GM13976 (cell line): ENCODE measurements at places on chromosomes 7 and 10.

DNA sequence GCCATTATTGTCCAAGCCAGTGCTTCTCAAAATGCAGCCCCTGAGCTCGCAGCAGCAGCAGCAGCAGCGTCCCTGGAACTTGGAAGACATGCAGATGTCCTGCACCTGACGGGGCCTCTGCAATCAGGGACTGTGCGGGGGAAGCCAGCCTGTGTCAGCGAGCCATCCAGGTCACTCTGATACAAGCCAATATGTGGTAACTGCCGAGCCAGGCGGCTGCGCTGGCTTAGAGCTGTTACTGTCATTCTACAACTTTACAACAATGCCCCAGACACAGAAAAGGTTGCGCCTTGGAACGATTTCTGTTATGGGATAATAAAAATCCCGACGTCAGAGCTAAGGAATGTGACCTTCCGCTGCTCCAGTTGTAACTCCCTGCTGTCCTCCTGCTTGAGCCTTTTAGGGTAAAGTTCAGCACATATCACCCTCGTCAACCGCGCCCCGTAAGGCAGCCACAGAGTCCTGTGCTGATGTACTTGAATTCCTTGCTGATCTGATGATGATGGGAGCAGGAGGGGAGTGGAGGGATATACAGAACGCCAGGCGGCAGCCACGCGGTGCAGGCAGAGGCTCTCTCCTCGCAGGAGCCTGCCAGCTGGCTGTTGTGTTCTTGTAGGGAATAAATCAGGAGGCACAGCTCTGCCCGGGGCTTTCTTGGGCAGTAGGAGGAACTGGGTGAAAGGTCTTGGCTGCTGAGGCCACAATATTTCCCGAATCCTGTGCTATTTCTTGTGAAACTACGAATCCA is 20.0 kb upstream of the CRYGN start:
- no peak for DNase-seq

GRCh38 chr10:45444022-45444421 is 70.0 kb downstream of the ALOX5 start:
- no peak for DNase-seq

- no peak for DNase-seq
Measured at GRCh38 chr7:97270280-97270679, 152.8 kb downstream of the SDHAF3 start.

- no peak for DNase-seq
Measured at GRCh38 chr10:130221456-130222375, 85.5 kb downstream of the GLRX3 start.

- no peak for DNase-seq
Measured at GRCh38 chr10:77911535-77912123, 14.9 kb downstream of the DLG5 start.

- no peak for DNase-seq
Measured at GRCh38 chr10:47225219-47225927, 74.6 kb upstream of the GDF10 start.

DNA sequence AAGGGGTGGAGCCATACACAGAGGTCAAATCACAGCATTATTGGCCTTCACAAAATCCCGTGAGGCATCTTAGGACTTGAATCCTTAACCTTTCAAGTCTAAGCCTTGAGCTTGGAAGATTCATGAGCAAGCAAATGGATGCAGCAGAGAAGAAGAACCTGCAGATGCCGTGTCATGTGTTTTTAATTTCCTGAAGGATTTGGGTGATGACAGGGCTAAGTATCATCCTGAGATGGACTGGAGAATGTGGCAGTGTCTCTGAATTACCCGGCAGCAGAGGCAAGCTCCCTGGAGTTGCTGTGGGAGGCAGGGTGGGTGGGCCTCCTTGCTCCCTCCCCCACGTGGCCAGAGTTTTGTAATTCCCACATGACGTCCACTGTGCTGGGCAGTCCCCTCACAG is 50.8 kb downstream of the GCC1 start:
- DNase-seq: no peak

- DNase-seq: no peak
Measured at GRCh38 chr10:2898509-2898860, 168.9 kb upstream of the PFKP start.
